ENCODE measurements at places on chromosomes 2 and 18.

GRCh38 chr2:29405707-29406106 is 290.5 kb downstream of the CLIP4 start:
- no peak for DNase-seq

GRCh38 chr2:156333274-156333950 is 891 bp upstream of the NR4A2 start:
- DNase-seq = peak; percentile 14

GRCh38 chr2:54701029-54701428 is 22.4 kb upstream of the EML6 start:
- DNase-seq = peak; percentile 30

DNA sequence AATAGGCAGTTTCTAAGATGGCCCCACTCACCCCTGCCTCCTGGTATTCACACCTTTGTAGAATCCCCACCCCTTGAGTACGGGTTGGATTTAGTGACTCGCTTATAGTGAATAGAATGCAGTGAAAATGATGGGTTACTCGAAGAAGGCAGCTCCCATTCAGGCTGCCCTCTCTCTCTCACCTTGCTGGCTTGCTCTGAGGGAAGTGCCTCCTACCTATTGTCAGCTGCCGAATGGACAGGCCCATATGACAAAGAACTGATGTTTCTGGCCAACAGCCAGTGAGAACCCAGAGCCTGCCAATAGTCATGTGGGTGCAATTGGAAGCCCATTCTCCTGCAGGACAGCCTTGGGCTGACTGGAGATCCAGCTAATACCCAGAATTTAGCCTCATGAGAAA is 22.1 kb upstream of the RNF103 start:
- no peak for DNase-seq

DNA sequence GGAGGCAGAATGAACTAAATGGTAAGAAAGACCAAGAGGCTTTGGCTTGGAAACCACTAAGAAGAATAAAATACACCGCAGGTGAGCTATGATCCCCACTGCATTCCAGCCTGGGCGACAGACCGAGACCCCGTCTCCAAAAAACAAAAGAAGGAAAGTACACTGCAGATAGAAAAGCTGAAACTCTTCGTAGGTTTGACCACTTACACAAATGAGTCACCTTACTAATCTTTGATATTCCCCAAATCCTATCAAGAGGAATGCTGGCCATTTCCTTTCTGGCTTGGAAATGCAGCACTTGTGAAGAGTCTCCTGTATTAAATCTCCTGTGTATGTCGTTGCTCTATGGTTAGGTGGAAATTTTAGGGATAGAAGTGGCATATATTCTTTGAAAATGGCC is 108.8 kb downstream of the MTCL1 start:
- DNase-seq = peak; percentile 71

- no peak for DNase-seq
These were observed 16.5 kb downstream of the SFXN5 start for GRCh38 chr2:73054980-73055379.
